Natural killer cell treated with Interleukin-12 subunit alpha and Interleukin-12 subunit beta and Interleukin-15 and Interleukin-18, amount 100 ng/mL, for 72 hours (primary cell): ENCODE measurements at places on chromosomes 12 and 14. TPM values are rescaled to one million over a fixed set of nuclear protein-coding genes. Genes with fewer than 3 reads are reported as not detected.

Gene KRT77
- total RNA-seq: not detected

GRCh38 chr12:47725893-47726292 lies 603 bp upstream of the ENDOU start:
- H3K27ac ChIP-seq: no peak overlapping the region
- H3K36me3 ChIP-seq: no peaks in the 10 kb centered on the region
- no peak overlapping the region for H3K4me3 ChIP-seq
- no peaks in the 10 kb centered on the region for H3K27me3 ChIP-seq

DNA sequence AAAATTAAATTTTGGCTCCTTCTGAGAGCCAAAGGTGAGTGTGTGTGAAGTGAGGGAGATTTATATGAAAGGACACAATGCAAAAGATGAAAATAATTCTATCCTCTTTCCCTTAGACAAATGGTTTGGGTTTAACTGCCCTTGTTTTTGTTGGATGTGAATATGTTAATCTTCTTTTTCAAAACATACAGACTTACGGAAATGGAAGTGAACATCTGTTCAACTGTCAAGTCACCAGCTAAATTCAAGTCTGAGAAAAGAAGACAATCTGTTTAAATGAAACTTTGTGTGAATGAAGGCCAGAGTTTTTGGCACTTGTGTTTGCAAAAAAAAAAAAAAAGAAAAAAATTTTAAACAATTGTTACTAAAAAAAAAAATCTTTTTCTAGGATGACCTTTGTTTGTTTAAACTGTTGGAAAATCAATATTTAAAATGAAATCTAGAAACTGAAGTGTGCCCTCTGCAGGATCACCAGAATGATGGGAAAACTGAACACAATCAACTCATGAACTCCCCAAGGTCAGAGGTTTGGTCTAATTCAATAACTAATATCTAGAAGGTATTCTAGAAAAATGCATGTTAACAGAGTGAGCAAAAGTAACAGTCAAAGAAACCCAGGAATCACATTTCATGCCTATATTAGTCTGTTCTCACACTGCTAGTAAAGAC lies 448.8 kb downstream of the FLRT2 start:
- H3K27me3 ChIP-seq: no peaks in the 10 kb centered on the region
- peaks cover 10% of the 10 kb centered on the region for H3K36me3 ChIP-seq
- H3K27ac ChIP-seq: no peak overlapping the region
- no peak for DNase-seq

DNA sequence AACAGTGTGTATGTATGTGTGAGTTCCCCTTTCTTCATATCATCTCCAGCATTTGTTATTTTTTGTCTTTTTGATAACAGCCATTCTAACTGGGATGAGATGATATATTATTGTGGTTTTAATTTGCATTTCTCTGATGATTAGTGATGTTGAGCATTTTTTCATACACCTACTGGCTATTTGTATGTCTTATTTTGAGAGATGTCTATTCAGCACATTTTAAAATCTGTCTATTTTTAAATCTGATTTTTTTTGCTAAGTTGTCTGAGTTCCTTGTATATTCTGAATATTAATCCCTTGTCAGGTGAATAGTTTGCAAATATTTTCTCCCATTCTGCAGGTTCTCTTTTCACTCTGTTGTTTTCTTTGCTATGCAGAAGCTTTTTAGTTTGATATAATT lies 469.1 kb downstream of the FUT8 start:
- peaks cover 17% of the 10 kb centered on the region for H3K36me3 ChIP-seq
- H3K27ac ChIP-seq: no peak overlapping the region
- no peaks in the 10 kb centered on the region for H3K27me3 ChIP-seq
- no peak overlapping the region for H3K4me3 ChIP-seq

- H3K36me3 ChIP-seq: no peaks in the 10 kb centered on the region
- DNase-seq: no peak
- H3K4me3 ChIP-seq: no peak overlapping the region
Observed at GRCh38 chr12:91951571-91951970, 194.1 kb downstream of the BTG1 start.

Gene KLHDC1
- 2.4 TPM for total RNA-seq

GRCh38 chr12:106080041-106080790 lies 58.5 kb downstream of the NUAK1 start:
- H3K36me3 ChIP-seq: no peaks in the 10 kb centered on the region
- peaks cover 5% of the 10 kb centered on the region for H3K4me1 ChIP-seq
- H3K27ac ChIP-seq: no peak overlapping the region
- H3K4me3 ChIP-seq: no peak overlapping the region

Gene KRT3
- not detected for total RNA-seq

DNA sequence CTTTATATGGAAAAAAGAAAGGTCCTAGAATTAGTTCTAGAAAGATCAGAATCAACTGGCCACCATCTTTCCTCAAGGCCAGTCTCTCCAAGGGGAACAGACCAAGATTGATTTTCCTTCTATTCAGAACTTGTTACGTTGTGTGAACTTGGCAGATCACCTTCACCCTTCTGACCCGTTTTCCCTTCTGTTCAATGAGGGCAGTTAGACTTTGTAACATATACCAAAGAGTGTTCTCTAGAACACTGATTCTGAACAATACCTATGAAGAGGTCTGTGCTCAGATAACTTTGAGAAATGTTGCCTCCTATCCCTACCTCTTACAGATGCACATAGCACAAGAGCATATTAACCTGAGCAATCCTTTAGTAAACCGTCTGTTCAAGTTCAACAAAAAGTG lies 10.6 kb upstream of the PCK2 start:
- H3K27me3 ChIP-seq: peaks cover 10% of the 10 kb centered on the region
- no peak overlapping the region for H3K27ac ChIP-seq
- no peaks in the 10 kb centered on the region for H3K36me3 ChIP-seq
- DNase-seq: no peak

DNA sequence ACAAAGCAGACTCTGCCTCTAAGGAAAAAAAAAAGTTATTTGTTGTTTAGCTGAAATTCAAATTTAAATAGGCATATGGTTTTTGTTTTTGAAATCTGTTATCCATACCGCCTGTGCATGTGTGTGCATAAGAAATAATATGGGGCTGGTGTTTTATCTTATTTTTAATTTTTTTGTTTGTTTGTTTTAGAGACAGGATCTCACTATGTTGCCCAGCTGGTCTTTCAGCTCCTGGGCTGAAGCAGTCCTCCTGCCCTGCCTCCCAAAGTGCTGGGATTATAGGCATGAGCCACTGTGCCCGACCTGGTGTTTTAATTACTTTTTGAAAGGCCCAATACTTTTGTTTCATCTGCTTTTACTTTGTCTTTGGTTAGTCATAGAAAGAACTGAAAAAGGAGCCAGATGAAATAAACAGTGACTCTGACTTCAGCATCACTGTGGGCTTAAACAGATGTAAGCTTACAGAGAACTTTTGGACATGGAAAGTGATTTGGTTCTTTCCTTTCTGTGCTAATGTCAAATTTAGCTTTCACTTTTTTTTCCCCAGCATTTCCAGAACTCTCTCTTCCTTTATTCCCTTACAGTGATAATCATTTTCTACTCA lies 37.2 kb downstream of the SUPT16H start:
- no peaks in the 10 kb centered on the region for H3K4me1 ChIP-seq
- peaks cover 7% of the 10 kb centered on the region for H3K36me3 ChIP-seq
- no peak overlapping the region for H3K27ac ChIP-seq
- DNase-seq: no peak
- no peaks in the 10 kb centered on the region for H3K27me3 ChIP-seq
- no peak overlapping the region for H3K4me3 ChIP-seq

Gene COQ6
- 20.0 TPM for total RNA-seq

DNA sequence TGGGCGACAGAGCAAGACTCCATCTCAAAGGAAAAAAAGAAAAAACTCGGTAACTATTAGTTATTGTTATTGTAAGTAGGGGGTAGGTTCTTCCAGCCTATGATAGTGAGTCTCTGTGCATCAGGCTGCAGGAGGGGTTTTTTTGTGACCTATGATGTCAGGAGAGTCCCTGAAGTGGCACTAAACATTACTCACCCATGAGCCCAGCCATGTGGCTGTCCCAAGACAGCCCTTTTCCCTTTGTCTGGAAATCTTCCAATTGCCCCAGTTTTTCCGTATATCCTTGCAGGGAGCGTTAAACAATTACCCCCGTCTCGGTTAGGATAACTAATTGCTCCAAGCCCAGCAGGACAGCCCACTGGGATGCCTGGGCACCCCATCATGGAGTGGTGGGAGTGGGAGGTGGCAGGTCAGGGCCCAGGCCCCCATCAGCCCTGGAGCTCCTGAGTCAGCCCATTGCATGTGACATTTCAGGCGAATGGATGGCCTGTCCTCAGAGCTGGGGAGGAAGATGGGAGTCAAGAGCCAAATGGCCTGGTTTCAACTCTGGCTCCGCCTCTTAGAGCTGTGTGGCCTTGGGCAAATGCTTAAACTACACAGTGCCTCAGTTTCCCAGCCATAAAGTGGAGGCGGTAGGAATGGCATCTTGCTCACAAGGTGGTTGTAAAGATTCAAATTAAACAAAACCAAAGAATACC lies 16.4 kb downstream of the PHETA1 start:
- H3K36me3 ChIP-seq: no peaks in the 10 kb centered on the region
- no peaks in the 10 kb centered on the region for H3K27me3 ChIP-seq
- no peak overlapping the region for H3K27ac ChIP-seq
- H3K4me1 ChIP-seq: no peaks in the 10 kb centered on the region
- H3K4me3 ChIP-seq: no peak overlapping the region

DNA sequence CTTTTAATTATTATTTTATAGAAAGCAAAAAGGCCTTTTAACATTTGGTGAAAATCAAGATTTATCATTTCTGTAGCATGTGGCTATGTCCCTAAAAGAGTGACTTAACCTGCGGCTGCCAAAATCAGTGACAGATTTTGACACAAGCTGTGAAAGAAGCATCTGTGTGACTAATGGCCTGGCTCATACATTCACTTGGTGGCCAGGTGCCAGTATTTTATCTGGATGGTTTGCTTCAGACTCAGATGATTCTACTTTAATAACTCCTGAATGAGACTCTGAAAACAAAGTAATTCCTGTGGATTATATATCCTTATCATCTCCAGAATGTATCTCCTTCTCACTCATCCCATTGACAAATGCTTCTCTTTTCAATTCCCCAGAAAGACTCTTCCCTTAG lies 103.0 kb downstream of the FSCB start:
- H3K27me3 ChIP-seq: no peaks in the 10 kb centered on the region
- no peak overlapping the region for H3K27ac ChIP-seq
- H3K4me1 ChIP-seq: no peaks in the 10 kb centered on the region
- no peak for DNase-seq
- no peak overlapping the region for H3K4me3 ChIP-seq
